ENCODE measurements at places on chromosomes 7 and 10.

DNA sequence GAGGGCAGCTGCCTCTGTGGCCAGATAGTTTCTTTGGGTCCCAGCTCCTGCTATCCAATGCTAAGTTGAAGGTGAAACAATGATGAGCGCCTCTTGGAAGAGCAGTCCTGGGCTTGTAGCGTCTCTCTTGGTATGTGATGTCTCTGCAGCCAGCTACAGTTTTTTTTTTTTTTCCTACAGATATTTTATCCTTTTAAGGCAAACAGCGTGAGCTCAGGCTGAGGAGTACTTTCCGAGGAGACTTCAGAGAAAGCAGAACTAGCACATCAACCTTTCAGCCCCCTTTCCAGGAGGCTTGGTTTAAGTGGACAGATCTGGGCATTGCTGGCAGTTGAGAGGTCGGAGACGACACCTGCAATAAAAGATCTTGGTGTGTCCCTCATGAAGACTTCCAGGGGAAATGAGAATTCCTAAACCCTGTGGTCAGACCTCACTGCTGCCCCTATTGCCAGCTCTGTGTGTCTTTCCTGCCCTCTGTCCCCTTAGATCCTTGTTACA lies 9.1 kb downstream of the PRKG1 start:
- no peak for DNase-seq

- DNase-seq: no peak
These were observed 11.9 kb upstream of the LMOD2 start for GRCh38 chr7:123643495-123644441.

- no peak for DNase-seq
These were observed 565.5 kb downstream of the SORCS3 start for GRCh38 chr10:105206616-105207015.

GRCh38 chr10:110789604-110790433 lies 81.9 kb upstream of the PDCD4 start:
- DNase-seq: no peak

GRCh38 chr10:87589645-87590051 lies 70.0 kb upstream of the PAPSS2 start:
- DNase-seq: no peak

DNA sequence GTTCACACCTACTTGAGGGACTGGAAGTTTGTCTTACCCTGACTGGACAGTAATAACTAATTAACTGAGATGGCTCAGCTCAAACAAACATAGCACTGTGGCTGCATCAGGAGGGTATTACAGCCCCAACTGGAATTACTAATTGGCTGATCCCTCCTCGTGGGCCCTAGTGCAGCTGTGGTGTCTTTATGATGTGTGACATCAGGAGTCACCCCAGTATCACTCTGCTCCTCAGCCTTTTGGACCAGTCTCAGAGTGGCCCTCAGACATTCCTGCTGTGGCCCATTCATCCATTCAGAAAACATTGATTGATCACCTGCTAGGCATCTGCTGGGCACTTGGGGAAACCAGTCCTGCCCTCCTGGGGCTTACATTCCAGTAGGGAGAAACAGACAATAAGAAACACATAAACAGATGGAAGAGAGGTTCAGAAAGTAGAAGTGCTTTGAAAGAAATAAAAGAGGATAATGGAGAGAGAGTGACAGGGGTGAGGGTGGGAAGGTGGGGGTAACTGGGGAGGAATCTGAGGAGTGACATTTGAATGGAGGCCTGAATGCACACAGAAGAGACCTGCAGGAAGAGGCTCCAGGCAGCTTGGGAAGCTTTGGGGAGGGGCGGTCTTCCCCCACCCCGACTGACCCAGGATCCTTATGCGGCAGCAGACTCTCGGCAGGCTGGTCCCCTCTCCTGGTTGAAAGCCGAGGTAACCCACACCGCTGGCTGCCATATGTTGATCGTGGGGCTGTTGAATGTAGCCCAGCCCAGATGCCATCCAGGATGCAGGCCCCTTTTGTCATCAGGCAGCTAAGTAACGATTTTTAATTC lies 113.1 kb downstream of the C10orf105 start:
- no peak for DNase-seq

- DNase-seq: no peak
These were observed 12.8 kb upstream of the DRGX start for GRCh38 chr10:49408519-49409306.

Data from stimulated activated CD8-positive, alpha-beta memory T cell treated with anti-CD3 and anti-CD28 coated beads, Interleukin-4, amount 100 ng/mL, for 24 hours (primary cell).